DMS79 (cell line): ENCODE measurements at places on chromosomes 11 and 22.
A peak's percentile ranks its signal among the peaks of the same experiment; 100 is the strongest.

DNA sequence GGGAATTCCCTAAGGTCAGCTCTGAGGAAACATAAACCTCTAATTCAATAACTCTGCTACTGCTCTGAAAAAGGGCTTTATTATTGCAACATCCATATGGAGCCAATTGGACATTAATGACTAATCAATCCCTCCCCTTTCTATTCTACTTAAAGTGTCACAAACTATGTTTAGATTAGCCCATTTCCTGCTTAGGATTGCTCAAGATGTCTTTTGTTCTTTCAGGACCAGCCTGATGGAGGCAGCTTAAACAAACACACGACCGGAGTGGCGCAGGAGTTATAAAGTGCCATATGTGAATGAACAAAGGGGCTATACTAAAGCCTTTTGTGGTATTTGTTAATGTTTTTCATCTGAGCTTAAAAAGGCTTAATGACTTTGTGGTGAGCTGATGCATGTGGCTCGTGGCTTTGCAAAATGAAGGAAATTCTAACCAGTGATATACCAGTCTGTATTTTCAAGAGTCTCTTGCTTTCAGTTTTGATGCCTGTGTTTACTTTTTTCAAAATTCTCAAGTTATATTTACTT lies 354.4 kb downstream of the SOX6 start:
- DNase-seq: peak; percentile 88

DNA sequence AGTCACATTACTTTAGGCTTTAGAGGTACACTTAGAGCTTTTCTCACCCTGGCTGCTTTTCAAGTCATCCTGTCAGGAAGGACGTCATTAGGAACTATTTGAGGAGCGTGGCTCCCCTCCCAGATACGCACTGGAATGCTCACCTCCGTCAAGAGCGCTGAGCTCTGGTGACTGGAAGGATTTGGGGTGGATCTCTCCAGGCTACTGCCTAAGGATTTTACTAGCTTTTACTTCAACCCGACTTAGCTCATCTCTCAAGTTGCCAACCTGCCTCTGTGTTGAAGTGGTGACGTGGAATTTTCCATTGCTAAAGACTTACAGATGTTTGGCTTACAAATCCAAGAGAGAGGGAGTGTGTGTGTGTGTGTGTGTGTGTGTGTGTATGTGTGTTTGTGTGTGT lies 355.3 kb upstream of the CCDC90B start:
- DNase-seq: no peak

DNA sequence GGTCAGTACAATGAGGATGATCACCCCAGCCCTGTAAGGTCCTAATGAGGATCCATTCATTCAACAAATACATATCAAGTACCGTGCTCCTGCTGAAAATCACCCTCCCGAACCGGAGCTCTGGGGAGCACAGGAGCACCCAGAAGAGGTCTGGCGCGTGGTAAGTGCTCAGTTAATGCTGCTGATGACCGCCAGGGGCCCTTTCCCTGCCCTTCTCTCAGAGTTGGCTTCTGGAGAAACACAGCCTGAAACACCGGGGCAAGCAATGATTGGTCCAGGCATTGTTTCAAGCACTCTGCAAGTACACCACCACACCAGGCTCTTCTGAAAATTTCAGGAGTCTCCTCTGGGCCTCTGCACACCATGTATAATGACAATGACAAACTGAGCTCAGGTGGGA lies 3.8 kb upstream of the CCDC86 start:
- no peak for DNase-seq

GRCh38 chr11:101342307-101342706 lies 212.7 kb upstream of the PGR start:
- DNase-seq: no peak

- DNase-seq: no peak
These were observed 348.9 kb downstream of the CADM1 start for GRCh38 chr11:115155320-115155719.

GRCh38 chr11:2724104-2724503 lies 24.3 kb upstream of the KCNQ1OT1 start:
- DNase-seq: no peak

DNA sequence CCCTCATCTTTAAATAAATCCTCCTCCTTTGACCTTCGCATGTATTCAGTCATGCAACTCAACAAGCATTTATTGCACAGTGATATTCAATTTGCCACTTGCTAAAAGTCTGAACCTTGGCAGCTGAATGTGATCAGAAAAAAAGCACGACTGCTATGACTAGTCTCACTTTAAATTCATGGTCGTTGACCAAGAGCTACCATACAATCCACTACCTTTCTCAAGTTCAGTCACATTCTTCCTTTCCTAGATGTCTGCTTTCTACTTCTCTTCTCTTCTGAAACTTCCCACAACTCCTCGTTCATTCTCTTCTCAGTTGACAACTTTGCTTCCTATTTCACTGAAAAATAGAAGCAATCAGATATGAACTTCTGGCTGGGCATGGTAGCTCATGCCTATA lies 2.0 kb upstream of the SAA1 start:
- no peak for DNase-seq

GRCh38 chr11:12167061-12168000 lies 56.9 kb downstream of the MICAL2 start:
- DNase-seq: peak; percentile 7

GRCh38 chr22:20186183-20186870 lies 35.5 kb upstream of the CCDC188 start:
- no peak for DNase-seq

DNA sequence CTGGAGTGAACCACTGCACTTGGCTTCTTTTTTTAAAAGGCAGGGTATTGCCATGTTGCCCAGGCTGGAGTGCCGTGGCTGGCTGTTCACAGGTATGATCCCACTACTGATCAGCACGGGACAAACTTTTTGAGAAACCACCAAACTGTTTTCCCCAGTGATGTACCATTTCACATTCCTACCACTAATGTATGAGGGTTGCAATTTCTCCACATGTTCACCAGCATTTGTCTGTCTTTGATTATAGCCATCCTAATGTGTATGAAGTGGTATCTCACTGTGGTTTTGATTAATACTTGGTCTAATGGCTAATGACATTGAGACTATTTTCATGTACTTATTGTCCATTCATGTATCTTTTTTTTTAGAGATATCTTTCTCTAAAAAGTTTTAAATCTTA lies 41.5 kb upstream of the EP300 start:
- no peak for DNase-seq

GRCh38 chr11:103681855-103682254 lies 354.6 kb upstream of the DDI1 start:
- no peak for DNase-seq

DNA sequence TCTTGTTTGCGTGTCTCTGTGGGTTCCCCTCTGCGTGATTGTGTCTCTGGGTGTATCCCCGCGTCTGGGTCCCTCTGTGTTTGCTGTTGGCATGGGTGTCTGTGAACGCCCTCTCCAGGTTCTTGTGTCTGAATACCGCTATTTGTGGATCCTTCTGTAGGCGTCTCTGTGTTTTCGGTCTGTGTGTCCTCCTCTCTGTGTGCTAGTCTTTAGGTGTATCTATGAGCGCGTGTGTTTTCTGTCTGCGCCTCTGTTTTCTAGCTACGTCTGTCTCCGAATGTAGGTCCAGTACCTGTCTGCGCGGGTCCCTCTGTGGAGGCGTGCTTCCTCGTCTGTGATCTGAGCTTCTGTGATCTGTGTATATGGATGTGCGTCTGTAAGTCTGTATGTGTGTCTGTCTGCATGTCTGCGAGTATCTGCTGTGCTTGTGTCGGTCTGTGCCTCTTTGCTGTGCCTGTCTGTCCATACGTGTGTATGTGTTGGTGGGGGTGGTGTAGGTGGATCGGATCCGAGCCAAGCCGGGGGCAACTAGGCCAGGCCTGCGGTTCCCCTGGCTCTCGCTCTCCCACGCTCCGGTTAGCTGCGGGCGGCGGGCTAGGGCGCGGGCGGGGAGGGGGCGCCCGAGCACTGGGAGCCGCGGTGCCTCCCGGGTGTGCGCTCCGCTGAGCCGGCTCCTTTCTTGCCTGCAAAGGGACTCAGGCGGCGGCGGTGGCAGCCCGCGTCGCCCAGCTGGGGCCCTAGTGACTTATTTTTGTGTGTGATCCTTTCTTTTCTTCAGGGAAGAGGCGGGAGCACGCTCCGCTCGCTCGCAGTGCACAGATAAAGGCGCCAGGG lies 105.3 kb upstream of the E2F8 start:
- no peak for DNase-seq

DNA sequence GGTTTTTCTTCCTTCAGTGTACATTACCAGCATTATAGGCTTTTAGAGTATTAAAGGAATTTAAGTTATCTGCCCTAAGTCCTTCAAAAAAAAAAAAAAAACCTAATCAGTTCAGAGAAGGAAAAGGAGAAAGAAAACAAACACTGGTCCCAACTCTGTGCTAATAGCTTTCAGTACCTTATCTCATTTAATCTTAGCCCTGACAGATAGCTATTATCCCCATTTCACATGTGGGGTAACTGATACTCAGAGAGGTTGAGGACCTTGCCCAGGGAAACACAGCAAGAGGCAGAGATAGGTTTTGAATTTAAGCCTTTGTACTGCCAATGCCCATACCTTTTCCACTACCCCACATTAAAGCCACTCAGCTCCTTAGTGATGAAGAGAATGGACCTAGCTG lies 43.4 kb downstream of the FAT3 start:
- DNase-seq: no peak

DNA sequence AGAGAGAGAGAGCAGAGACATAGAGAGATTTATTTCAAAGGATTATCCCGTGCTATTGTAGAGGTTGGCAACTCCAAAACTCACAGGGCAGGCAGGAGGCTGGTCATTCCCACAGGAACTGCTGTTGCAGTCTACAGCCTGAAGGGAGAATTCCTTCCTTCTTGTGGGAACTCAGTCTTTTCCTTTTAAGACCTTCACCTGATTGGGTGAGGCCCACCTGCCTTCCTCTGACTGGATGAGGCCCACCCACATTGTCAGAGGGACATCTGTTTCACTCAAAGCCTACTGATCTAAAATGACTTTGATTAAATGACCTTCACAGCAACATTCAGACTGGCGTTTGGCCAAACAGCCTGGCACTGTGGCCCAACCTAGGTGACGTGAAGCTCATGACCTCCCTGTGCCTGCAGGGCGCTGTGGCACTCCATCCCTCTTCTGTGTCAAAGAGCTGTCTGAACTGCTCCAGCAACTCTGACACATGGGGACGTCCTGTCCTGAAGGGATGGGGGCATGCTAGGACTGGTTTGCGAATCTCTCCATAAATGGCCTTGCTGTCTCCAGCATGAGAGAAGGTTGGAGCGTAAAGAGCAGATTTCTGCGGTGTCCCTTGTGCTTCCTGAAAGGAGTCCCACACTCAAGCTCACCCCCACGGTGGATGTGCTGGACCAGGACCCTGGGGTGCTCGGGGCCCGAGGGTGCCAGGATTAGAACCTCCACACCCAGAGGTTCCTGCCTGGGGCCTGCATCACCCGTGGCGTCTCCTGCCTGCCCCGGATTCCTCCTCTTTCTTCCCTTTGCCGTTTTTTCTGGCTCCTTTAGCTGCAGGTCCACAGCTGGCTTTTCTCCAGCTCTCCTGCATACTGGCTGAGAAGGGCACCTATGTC lies 20.7 kb downstream of the KRTAP5-5 start:
- DNase-seq: no peak

GRCh38 chr11:125842321-125842948 lies 9.3 kb downstream of the PATE4 start:
- DNase-seq: no peak

DNA sequence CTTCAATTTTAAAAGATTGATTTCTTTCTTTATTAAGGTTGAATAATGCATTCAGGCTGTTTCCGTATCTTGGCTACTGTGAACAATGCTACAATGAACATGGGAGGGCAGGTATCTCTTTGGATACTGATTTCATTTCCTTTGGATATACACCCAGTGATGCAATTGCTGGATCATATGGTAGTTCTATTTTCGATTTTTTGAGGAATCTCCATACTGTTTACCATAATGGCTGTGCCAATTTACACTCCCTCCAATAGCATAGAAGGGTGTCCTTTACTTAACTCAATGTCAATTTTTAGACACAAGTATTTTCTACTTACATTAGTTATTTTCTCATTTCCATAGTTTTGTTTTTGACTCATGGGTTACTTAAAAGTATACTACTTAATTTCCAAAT lies 8.0 kb downstream of the RTCB start:
- DNase-seq: no peak

DNA sequence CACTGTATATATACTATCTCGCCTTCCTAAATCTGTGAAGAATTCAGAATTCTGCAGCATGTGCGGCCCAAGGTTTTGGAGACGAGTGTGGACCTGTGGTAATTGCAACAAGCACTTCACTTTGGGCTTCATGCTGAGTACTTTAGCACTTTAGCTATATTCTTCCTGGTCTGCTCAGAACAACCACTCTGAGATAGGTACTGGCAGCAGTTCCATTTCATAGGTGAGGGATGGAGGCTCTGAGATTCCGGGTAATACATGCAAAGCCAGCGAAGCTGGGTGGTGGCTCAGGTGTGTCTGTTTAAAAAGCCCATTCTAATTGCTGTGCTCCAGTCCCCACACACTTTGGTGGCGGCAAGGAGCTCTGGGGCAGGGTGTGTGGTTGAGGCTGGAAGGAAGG lies 6.4 kb downstream of the ELF5 start:
- DNase-seq: no peak

DNA sequence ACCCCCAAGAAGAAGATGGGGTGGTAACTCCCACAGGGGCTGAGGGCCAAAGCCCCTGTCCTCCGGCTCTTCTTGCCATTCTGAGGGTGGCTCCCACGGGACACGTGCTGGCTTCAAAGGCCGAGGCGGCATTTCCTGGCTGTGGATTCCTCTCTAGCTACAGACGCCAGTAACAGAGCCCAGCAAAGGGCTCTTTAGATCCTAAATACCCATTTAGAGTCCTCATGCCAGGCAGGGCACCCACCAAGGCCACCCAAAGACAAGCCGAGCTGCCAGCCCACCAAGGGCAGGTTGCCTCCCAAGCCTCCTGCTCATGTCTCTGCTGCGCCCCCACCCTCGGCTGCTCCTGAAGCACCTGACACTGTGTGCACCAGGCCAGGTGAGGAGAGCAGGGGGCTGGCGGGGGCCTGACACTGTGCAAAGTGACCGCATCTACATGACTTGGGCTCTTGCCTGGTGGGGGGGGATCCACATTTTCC lies 5.7 kb downstream of the LRFN4 start:
- DNase-seq: no peak

- DNase-seq: no peak
These were observed 8.5 kb upstream of the CREBZF start for GRCh38 chr11:85673393-85673792.

DNA sequence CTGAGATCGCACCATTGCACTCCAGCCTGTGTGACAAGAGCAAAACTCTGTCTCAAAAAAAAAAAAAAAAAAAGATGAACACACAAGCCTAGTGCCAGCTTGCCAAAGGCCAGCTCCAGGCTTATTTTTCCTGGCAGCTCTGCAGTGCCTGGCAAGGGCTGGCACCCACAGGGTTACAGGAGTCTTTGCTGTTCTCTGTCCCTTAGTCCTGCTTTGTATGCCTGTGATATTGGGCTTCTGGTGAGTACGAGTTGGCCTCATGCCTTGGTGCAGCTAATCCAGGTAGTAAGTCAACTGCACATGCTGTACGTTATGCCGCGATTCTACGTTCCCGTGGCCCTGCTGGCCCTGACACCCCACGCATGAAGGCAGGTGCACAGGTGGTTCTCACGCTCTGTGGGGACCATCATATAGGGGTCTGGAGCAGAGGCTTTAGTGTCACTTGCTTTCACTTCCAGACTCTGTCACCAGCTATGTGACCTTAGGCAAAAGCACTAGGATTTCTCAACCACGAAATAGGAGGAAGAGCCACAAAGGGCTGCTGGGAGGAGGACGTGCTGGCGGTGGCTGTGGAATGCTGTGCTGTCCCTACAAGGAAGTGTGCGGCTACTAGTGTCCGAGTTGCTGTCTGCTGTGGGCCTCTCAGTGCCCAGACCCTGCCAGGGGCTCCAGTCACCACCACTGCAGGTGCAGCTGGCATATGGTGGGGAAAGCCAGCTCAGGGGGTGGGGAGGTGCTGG lies 21.4 kb upstream of the RASL10A start:
- DNase-seq: no peak

GRCh38 chr11:65489706-65490320 lies 9.0 kb upstream of the MALAT1 start:
- no peak for DNase-seq
